Tibial nerve (tissue), 4 donors: ENCODE measurements at places on chromosomes 5 and 9.
A peak's percentile ranks its signal among the peaks of the same experiment; 100 is the strongest.

- no peak for DNase-seq
Observed at GRCh38 chr5:103512500-103512899, 50.1 kb downstream of the NUDT12 start.

DNA sequence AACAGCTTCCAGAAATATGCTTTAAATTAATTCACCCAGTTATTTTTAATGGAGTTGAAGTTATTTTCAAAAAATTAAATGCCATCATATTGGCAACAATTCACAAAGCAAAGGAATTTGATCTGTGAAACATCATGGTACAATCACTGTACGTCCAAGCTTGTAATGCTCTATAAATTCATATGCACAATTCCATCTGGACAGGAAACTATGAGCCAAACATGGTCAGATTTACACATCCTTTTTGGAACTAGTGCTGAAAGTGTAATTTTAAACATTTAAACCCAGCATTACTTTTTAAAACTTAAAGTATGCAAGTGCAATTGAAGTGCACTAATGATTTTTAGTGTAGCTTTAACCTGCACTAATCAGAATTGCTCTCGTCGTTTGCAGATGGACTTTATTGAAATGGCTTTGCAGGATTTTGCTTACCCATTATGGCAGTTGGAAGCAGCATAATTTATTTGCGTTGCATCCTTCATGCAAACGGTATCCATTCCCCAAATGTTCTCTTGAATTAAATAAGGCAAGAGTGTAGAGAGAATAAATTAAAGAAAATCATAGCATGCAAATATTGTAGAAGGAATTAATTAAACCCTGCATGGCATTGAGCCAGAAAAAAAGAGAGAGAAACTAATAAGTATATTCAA lies 21.0 kb upstream of the OR13F1 start:
- no peak for DNase-seq

GRCh38 chr5:175003531-175003930 lies 279.1 kb downstream of the MSX2 start:
- no peak for DNase-seq

DNA sequence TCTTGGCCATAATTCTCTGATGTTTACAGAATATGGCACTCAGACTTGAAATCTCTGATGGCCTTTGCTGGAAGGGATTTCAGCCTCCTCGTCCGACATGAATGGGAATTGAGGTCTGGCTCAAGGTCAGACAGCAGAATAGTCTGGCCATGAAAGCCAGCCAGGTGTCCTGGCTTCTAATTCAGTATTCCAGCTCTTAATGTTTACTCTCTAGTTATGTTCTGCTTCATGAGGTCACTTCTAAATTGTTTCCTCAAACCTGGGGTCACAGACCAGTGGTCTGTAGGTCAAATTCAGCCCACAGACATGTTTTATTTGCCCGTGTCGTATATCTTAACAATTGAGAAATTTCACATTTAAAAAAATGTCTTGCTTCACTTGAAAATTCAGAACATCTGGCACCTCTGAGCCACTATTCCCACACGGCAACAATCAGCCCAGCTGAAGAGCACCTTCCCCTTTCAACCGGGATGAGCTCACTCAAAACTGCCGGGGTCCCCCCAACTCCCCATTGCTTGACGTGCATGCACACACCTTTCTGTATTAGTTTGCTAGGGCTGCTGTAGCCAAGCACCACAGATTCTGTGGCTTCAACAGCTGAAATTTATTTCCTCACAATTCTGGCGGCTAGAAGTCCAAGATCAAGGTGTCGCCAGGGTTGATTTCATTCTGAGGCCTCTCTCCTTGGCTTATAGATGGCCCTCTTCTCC lies 243.5 kb downstream of the ENC1 start:
- DNase-seq, result peak; percentile 42

GRCh38 chr9:22029231-22029630 lies 20.1 kb upstream of the CDKN2B start:
- DNase-seq, result no peak
